ENCODE measurements at places on chromosomes 13 and 19.

- ATAC-seq = no peak
These were observed 11.5 kb downstream of the BEST2 start for GRCh38 chr19:12763100-12763499.

DNA sequence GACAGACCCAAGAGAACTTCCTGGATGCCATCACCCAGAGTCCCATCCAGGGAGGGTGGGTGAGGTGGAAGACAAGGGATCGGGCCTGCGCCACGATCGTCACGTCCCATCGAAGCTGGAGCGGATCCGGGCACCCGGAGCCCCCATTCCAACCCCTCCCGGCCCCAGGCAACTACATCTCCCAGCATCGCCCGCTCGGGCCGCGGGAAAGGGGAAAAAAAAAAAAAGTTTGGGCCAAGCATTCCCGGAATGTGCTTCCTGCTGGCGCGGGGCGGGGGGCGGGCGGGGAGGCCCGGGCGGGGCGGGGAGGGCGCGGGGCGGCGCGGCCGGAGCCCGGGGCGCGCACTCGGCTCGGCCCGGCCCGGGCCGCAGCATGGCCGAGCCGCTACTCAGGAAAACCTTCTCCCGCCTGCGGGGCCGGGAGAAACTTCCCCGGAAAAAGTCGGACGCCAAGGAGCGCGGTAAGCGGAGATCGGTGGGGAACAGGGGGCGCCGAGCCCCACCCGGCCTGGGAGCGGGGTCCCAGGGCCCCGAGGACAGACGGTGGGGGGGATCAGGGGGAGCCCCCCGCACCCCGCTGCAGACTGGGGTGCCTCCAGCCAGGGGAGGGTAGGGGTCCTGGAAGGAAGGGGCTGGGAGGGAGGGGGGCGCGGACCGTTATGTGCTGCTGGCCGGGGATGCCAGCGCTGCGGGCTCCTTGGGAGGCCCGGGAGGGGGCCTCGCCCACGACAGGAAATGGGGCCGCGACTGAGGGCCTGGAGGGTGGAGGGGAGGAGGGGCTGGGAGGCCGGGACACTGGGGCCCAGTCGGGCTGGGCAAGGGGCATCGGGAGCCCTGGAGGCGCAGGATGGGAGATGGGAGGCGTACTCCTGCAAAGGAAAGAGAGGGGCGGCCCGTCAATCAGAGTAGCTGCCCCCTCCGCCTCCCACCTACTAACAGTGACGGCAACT lies at the start of gene SYDE1:
SYDE1 (plus strand) TSS at position 341 of the 950 bp plus-strand sequence; CDS start at position 374, 33 bp downstream.
- peak; percentile 74 for ATAC-seq

GRCh38 chr13:82758044-82758443 lies 1124.2 kb downstream of the SLITRK1 start:
- ATAC-seq = no peak

- no peak for ATAC-seq
These were observed 1.4 kb upstream of the PAN3 start for GRCh38 chr13:28136916-28137315.

DNA sequence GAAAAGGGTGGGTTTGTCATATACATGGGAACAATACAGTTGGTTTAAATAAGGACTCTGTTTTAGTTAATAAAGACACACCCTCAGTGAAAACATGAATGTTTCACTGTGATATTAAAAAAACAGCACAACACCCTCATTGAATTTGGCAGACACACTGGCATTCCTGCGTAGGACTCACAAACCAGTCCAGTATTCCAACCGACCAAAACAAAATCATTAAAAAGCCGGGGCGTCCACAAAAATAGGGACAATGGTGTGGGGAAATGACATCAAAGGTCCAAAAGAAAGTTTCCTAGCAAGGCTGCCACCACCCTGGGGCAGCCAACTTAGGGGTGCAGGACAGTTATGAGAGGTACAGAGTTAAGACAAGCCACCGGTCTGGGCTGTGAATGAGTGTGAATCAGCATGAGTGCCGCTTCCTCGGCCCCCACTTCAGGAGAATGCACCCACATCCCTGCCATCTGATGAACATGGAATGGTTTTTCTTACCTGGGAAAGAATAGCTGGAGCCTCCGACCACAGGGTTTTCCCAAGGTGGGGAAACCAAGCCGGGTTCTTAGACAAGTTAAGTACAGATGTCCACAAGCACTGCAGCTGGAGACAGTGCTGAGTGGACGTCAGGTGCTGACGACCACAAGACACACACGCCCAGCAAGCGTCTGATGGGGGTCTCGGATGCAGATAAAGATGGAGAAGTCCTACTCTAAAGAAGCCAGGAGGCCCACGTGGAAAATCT lies 73.3 kb downstream of the KLF2 start:
- no peak for ATAC-seq

GRCh38 chr13:77448689-77449088 lies 86.8 kb upstream of the SCEL start:
- no peak for ATAC-seq

GRCh38 chr19:3403489-3404323 lies 37.3 kb downstream of the NFIC start:
- ATAC-seq = no peak

DNA sequence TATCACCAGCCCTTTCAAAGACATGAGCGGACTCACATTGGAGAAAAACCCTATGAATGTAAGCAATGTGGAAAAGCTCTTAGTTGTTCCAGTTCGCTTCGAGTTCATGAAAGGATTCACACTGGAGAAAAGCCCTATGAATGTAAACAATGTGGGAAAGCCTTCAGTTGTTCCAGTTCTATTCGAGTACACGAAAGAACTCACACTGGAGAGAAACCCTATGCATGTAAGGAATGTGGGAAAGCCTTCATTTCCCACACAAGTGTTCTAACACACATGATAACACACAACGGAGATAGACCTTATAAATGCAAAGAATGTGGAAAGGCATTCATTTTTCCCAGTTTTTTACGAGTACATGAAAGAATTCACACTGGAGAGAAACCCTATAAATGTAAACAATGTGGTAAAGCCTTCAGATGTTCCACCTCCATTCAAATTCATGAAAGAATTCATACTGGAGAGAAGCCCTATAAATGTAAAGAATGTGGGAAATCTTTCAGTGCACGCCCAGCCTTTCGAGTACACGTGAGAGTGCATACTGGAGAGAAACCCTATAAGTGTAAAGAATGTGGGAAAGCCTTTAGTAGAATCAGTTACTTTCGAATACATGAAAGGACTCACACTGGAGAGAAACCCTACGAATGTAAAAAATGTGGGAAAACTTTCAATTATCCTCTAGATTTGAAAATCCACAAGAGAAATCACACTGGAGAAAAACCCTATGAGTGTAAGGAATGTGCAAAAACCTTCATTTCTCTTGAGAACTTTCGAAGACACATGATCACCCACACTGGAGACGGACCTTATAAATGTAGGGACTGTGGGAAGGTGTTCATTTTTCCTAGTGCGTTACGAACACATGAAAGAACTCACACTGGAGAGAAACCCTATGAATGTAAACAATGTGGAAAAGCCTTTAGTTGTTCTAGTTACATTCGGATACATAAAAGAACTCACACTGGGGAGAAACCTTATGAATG lies 17.6 kb downstream of the ZNF791 start:
- ATAC-seq = no peak

DNA sequence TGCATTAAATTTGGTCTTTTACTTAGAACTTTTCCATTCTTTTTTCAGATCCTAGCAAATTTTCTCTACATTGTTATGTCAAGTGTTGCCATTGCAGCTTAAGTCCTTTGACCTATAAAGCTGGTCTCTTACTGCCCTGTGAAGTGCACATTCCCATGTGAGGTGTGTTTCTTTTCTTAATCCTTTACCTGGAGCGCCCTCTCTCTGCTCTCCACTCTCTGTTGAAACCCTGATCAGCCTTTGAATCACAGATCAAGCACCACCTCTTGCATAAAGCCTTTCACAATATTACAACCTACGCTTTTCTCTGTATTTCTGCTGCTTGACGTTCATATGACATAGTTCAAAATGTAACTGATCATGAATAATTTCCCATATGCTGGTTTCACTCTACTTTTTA lies 84.8 kb downstream of the PCDH17 start:
- no peak for ATAC-seq

GRCh38 chr19:13355356-13355755 lies 150.9 kb downstream of the CACNA1A start:
- ATAC-seq = no peak

GRCh38 chr19:17216058-17216670 lies 1.0 kb downstream of the USE1 start:
- ATAC-seq = no peak

DNA sequence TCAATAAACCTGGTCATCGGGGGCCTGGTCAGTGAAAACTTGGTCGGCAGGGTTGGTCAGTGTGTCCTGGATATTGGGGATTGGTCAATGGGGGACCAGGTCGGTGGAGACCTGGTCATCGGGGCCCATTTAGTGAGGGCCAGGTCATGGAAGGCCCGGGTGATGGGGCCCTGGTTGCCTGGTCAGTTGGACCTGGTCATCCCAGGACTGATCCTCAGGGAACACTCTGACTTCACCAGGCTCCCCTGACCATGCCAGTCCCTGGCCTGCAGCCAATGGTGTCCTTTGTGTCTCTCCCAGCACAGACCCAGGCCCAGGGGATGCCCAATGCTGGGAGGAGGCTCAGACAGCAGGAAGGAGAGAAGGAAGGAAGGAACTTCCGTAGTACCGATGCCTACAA lies 42.1 kb upstream of the TPM4 start:
- ATAC-seq = no peak

- ATAC-seq = no peak
These were observed 14.0 kb downstream of the GPR183 start for GRCh38 chr13:99293178-99293577.

GRCh38 chr19:28351761-28352160 lies 861.2 kb downstream of the UQCRFS1 start:
- ATAC-seq = no peak

- ATAC-seq = peak; percentile 31
These were observed 844 bp upstream of the RFX1 start for GRCh38 chr19:14006766-14007562.

GRCh38 chr13:32629313-32629712 lies 43.1 kb downstream of the PDS5B start:
- no peak for ATAC-seq

GRCh38 chr13:98938801-98939200 lies 39.1 kb downstream of the DOCK9 start:
- no peak for ATAC-seq

- peak; percentile 42 for ATAC-seq
These were observed 18.0 kb upstream of the RBM26 start for GRCh38 chr13:79423801-79424642.

DNA sequence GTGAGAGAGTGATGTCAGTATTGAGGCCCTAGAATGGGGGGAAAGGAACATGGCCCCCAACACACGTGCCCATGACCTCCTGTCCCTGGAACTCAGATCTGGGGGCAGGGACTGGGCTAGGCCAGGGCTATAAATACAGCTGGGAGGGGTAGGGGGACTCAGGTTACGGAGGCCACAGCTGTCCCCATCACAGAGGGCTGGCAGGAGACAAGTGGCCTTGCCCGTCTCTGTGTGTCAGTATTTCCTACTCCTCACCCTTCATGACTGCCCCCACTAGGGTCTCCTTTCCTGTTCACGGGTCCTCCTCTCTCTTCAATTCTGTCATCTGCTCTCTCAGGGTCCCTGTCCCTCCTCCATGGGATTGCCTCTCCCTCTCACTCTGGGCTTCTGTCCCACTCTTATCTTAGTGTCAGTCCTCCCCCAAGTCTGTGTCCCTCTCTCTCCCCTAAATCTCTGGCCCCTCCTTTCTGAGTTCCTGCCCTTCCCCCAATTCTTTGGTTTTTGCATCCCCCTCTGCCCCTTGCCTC lies 687 bp upstream of the HRC start:
- no peak for ATAC-seq

DNA sequence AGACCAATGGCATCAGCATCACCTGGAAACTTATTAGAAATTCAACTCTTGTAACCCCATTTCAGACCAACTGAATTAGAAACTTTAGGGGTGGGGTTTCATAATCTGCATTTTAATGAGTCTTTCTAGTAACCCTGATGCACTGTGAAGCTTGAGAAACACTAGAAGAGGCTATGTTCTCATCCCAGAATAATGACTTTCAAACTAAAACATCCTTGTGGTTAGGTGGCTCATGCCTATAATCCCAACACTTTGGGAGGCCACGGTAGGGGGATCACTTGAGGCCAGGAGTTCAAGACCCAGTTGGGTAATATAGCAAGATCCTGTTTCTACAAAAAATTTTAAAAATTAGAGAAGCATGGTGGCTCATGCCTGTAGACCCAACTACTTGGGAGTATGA lies 402.4 kb downstream of the DLEU7 start:
- no peak for ATAC-seq

GRCh38 chr13:42284068-42284467 lies 12.1 kb downstream of the AKAP11 start:
- ATAC-seq = no peak

- no peak for ATAC-seq
These were observed 52.1 kb upstream of the USPL1 start for GRCh38 chr13:30565658-30566057.

- no peak for ATAC-seq
These were observed 329.1 kb downstream of the SLITRK5 start for GRCh38 chr13:88000239-88000638.

- peak; percentile 78 for ATAC-seq
These were observed 25.8 kb upstream of the MAP3K10 start for GRCh38 chr19:40165362-40165937.

- no peak for ATAC-seq
These were observed 222.4 kb downstream of the KCTD12 start for GRCh38 chr13:76663592-76664335.

DNA sequence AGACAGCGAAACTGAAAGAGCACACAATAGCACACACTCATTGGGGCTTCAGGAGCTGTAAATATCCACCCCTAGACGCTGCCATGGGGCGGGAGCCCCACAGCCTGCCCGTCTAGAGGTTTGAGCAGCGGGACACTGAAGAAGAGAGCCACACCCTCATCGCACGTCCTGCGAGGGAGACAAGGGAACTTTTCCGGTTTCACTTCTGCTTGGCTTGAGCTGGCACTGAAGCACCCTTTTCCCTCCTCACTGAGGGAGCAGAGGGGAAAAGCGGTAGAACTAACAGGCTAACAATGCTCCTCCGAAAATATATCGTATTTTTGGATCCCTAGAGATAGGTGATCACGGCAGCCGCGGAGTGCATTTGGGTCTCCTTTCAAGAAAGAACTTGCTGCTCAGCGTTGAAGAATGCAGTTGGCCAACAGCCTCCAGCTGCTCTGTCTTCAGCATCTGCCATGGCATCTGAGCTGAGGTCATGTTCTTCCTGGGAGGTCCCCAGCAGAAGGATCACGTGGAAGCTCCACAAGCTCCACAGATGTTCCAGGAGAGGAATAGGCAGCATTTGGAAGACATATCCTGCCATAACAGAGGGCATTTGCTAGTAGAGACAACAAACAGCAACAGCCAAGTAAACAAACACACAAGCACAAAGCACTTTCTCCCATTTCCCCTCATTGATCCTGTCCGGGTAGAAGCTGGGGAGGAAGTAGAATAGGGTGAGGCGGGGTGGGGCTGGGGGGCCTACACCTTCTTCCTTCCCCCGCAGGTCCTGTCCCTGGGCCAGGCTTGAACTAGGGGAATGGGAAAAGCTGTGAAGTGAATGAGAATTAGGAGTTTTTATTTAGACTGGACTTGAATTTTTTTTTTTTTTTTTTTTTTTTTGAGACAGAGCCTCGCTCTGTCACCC lies 44.8 kb upstream of the ALOX5AP start:
- ATAC-seq = peak; percentile 67

Data from activated T-helper 17 cell treated with anti-CD3 and anti-CD28 coated beads, Interleukin-2, amount 50 U/mL, for 72 hours (primary cell).